ENCODE measurements at places on chromosomes 4 and X.

GRCh38 chr4:134862116-134862515, 660.5 kb upstream of the PABPC4L start:
- no peak for DNase-seq

- DNase-seq = no peak
These were observed 151.1 kb downstream of the PJA1 start for GRCh38 chrX:69014200-69014599.

DNA sequence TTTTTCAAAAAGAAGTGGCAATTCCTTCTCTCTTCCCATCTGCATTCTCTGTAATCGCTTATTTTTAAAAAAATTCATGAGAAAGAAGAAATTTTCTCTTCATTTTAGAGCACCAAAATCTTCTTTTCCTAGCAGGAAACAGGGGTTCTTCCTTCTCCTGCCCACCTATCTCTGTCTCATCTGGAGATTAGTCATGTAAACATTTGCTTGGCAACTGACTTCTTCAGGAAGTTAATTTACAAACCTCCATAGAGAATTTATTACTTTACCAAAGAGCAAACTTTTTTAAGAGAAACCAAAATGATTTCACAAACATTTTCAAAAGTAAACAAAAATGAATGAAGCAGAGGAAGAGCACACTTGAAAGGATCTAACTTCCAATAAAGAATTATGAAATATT, 13.5 kb downstream of the TTC29 start:
- DNase-seq = no peak

DNA sequence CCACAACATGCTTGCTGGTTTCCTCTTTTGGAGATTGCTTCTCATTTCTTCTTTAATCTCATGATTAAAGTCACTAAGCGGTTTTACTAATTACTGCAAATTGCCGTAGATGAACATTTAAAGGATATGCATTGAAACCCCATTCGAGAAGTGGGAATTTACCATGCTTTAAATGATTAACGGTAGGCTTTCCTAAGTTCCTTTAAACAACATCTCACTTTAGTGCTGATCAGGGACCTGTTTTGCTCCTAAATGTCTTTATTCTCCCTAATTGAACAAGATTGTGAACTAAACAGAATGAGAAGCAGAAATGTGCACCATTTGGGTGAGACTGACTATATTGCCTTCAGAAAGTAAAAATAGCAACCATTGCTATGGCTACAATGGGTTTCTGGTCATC, 430.3 kb downstream of the GALNTL6 start:
- DNase-seq = no peak

DNA sequence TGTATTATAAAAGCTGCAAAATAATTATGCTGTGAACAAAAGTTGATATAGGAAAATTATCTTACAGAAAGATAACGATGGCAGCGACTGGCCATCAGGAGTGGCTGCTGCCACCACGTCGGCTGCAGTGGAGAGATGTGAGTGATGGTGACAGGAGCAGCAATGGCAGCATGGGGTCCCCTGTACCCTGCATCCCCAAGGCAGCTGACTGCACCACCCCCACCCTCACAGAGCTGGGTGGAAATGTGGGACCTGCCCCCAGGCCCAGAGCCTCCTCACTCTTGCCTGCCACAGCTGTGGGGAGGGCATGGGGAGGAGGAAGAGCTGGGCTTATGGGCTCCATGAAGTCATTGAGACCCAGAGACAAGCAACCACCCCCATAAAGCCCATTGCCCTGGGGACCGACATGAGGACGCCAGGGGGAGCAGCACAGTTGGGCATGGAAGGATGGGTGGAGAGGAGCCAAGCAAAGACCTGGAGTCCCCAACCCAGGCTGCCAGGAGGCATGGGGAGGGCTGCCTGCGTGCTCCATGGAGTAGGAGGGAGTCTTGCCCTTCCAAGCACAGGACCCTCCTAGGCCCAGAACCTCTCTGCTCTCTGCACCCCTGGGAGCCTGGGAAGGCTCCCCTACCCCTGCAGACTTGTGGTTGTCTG, 1090.5 kb downstream of the PCDH18 start:
- DNase-seq = no peak

DNA sequence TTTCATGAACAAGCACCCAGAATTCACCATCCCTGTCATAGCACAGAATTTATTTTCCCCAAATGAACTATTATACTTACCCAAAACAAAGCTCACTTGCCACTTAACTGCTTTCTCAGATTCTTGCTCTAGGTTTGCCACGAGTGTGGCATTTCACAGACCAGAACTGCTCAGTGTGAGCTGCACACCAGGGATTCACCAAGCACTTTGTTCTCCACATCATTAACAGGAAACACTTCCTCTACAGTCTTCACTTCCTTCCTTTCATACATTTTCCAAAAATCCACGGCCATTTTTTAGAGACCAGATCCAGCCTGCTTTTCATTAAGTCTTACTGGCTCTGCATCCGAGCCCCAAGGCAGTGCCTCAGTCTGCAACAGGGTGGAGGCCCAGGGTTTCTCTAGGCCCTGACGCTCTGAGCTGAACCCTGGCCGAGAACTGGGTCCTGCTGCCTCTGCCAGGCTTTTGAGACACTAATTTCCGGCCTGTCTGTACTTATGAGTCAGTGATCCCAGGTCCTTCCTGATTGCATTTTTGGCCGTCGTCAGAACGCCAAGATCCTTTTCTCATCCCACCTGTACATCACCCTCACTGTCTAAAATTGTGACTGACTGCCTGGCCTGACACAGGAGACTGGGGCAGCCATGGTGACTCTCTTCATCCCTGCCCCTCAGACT, 67.6 kb upstream of the MTNR1A start:
- no peak for DNase-seq

DNA sequence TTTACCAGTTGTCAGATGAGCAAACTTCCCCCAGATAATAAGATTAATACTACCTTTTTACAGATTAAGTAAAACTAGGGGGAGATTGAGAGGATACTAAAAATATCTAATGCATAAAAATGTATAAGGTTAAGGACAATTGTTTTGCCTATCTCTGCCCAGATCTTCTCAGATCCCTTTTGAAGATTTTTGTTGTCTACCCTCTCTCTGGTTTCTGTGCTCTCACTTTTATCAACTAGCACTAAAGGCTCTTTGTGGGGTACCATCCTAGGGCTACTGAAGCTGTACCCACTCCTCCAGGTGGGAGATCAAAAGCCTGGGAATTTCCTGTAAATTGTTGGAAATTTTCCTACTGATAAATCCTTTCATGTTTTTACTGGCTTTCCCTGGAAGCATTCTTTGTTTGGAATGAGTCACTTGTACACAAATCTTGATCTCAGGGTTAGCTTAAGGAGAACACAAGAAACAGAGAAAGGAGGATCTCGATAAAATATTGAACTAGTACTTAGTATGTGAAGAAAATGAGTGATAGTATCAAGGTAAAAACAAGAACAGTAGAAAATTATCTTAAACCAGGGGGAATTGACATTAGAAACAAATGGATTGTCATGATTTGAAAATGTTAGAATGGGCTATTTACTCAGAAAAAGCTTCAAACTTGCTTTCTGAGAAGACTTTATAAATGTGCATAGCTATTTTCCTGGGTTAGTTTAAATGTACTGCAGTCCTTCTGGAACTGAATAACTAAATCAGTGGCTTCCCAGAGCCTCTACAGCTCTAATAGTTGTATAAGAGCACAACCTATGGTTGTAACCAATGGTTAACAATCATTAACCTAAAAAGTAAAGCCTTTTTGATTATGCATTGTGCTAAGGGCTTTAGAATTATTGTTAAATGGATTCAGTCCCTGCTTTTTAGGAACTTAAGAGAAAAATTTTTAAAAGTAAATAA, 679.9 kb upstream of the MAGEB2 start:
- no peak for DNase-seq

GRCh38 chr4:76712564-76712963, 185.4 kb downstream of the SOWAHB start:
- DNase-seq = no peak

DNA sequence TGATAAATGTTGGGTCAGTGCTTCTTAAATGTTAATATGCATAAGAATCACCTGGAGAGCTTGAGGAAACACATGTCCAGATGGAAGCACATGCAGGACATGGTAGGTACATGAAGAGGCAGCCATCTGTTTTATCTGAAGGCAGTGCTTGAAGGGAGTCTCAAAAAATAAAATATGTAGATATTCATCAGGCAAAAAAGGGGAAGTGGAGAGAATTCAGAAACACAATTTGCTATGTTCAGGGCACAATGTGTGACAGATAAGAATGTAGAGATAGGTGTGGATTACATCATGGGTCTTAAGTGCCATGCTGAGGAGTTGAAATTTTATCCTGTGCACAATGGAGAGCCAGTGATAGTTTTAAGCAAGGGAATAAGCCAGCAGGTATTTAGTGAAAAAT, 59.6 kb upstream of the CASK start:
- DNase-seq = no peak

GRCh38 chr4:36256398-36256891, 12.1 kb upstream of the ARAP2 start:
- no peak for DNase-seq

- no peak for DNase-seq
These were observed 211.3 kb upstream of the INTU start for GRCh38 chr4:127421437-127421836.

DNA sequence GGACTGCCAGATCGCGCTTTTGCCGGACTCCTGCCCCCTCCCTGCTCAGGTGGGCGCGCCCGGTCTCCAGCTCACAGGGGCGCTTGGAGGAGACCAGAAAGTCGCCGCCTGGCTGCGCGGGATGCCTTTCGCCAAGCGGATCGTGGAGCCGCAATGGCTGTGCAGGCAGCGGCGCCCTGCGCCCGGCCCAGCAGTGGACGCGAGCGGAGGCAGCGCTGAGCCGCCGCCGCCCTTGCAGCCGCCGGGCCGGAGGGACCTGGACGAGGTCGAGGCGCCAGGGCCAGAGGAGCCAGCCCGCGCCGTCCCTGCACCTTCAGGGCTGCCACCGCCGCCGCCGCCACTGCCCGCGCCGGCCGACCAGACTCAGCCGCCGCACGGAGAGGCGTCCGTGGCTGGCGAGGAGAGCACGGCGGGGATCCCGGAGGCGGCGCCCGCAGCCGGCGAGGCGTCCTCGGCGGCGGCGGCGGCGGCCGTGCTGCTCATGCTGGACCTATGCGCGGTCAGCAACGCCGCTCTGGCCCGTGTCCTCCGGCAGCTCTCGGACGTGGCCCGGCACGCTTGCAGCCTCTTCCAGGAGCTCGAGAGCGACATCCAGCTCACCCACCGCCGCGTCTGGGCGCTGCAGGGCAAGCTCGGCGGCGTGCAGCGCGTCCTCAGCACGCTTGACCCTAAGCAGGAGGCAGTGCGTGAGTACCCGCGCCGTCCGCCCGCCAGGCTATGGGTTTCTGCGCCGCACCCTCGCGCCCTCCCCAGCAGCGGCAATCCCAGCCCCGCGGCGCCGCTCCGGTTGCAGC, 834 bp downstream of the NHS start:
- DNase-seq = peak; percentile 70

- no peak for DNase-seq
These were observed 1170.9 kb downstream of the NLGN4X start for GRCh38 chrX:5057786-5058185.

DNA sequence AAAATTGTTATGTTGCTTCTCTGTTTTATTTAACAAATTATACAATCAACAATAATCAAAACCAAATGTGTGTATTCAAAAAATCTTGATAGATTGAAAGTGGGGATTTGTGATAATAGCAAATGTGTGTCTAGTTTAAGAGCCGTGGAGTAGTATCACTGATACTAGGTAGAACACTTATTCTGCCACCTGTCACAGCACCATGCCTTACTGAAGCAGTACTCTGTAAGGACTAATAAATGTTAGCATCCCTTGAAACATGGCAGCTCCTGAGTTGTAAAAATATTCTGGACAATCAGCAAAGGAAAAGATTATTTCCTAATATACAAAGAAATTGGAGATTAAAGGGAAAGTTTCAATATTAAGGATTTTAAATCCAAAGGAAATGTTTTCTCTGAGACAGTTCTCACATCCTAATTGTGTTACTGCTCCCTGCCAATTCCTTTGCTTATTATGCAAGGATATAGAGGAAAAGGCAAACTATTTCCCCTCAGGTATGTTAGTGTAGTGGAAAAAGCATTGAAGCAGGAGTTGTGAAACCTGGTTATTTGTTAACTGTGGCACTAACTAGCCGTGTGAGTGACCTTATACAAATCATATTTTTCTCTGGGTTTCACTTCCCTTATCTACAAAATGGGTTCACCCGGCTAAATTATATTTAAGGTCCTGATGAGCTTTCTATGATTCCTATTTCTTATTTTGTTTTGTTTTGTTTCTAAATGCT, 303.1 kb downstream of the ARHGAP24 start:
- no peak for DNase-seq

DNA sequence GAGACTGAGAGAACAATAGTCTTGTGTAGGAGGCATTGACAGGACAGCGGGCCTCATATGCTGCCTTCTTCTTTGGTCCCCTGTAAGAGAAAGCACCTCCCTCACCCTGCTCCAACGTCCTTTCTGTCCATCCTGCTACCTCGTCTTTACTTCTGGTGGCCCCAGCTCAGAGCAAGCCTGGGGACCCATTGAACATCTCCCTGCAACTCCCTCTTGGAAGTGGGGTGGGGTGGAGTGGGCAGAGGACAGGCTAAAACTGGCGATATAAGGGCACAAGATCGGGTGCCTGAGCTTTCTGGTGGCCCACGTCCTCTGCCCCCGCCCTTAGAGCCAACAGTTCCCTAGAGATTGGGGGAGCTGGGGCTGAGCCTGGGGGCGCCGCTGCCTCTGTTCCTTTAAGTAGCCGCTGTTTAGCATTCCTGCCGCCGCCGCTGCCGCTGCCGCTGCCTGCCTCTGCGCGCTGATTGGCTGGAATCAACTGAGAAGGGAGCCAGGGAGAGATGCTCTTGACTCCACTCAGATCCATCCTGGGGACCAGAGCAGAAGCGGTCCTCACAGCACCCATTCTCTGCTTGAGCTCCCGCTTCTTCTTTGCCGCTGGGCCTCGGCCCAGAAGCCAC, at the start of gene DLG3:
DLG3 (plus strand) TSS at position 510 of the 620 bp plus-strand sequence. CDS start 367 bp downstream, outside the sequence.
- peak; percentile 78 for DNase-seq

- no peak for DNase-seq
These were observed 400 bp upstream of the PAQR3 start for GRCh38 chr4:78939667-78940008.

DNA sequence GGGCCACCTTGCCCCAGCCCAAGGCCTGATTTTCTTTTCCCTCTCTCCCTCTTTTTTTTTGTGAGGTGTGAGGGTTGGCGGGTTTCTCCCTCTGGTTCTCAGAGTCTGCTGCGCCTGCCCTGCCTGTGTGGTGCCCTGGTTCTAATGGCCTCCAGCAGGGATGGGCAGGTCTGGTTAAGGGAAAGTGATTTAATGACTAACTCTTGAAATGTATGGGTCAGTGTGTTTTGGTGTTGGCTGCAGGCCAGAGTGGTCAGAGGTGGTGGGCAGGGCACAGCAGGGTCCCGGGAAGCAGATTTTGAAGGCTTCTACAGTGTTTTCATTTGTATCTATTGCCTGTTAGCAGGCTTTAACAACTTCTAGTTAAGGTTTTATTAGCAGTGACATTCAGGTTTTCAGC, 39.0 kb downstream of the JADE1 start:
- no peak for DNase-seq

GRCh38 chr4:24137671-24138601, 248.1 kb upstream of the PPARGC1A start:
- peak; percentile 58 for DNase-seq

- no peak for DNase-seq
These were observed 249.2 kb upstream of the RPS6KA3 start for GRCh38 chrX:20515841-20516461.
